ENCODE measurements at places on chromosomes 3 and 15.

GRCh38 chr15:66715181-66715624, 13.2 kb downstream of the SMAD6 start:
- no peak for DNase-seq

DNA sequence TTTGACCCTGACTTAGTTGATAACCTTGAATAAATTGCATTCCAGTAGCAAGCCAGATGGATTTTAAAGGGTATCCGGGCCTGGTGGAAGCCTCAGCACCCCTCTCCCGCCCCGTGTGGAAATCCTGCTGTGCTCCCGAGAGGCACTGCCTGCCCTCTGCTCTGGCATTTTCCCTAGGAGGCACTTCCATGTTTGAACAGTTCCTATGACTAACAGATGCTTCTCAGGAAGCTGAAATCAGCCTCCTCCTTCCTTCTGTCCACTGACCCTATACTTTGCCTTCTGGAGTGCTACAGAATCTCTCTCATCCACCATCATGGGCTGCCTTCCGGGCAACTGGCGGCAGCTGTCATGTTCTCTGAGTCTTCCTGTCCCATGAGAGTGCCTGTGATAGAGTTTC, 90.8 kb downstream of the GABRG3 start:
- DNase-seq = no peak

DNA sequence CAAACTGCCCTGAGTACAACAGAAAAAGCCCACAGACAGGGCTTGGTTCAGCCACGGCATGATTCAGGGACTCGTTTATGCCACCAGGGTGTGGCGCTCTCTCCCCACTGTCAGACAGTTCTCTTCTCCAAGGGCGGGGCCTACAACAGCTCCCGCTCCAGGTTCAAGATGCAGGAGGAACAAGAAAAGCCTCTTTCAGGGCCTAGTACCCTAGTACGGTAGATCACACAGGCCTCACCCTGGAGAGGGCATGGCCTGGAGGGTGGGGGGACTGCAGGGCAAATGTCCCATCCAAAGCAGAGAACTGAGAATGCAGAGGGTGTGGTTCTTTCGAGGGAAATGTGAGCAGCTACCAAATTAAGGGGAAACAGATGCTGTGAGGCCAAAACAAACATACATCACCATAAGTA, 12.0 kb downstream of the MESD start:
- peak; percentile 74 for DNase-seq

GRCh38 chr15:35595656-35596055, 49.7 kb upstream of the DPH6 start:
- no peak for DNase-seq

- DNase-seq = no peak
These were observed 16.7 kb upstream of the PPP1R2 start for GRCh38 chr3:195559723-195560409.

- no peak for DNase-seq
These were observed 28.9 kb upstream of the LPP start for GRCh38 chr3:188125076-188125475.

DNA sequence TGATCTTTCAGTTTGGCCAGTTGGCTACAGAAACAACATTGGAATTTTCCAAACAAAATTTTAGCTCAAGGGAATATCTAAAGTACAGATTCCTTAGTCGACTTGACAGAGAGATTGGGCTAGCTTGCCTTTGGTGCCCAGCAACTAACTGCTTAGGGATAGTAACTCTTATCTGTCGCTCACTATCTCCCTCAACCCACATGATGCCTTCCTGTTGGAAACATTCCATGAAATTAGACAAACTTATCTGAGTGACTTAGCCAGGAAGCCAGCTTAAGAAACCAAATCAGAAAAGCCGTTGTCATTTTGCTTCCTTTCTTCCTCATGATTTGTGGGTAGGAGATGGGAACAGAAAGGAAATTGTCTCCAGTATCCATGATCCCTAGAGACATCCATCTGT, 791.2 kb downstream of the AGBL1 start:
- DNase-seq = no peak

DNA sequence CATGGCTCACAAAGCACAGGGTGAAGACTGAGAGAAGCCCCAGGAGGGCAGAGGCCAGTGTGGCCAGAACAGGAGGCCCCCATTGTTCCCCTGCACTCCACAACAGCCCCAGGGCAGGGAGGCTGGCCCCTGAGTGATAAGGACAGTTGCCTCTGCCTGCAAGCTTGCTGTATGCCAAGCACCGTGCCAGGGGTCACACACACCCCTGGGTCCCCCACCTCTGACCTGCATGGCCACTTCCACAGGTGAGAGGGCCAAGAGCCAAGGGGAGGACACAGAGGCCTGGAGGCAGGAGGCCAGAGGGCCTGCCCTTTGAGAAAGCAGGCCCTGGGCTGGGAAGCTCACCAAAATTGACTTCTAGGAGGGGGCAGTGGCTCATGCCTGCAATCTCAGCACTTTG, 23.7 kb downstream of the ATRIP start:
- DNase-seq = no peak

DNA sequence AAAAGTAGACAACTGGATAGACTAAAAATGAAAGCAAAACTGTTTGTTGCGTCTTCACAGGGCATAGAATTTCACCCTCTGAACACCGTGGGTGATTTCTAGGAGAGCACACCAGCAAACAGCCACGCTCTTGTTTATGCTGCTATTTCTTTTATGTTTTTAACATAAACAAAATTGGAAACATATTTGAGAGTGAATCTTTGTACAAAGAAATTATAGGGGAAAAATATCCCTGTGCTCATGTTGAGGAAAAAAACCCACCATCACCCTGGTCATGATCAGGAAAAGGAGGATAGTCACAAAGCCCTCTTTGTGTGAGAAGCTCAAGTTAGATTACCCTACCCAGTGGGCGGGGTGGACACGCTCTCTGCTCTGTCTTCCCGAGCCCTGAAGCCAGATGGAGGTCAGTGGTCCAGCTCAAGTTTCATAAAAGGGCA, 313.3 kb downstream of the SATB1 start:
- DNase-seq = no peak

DNA sequence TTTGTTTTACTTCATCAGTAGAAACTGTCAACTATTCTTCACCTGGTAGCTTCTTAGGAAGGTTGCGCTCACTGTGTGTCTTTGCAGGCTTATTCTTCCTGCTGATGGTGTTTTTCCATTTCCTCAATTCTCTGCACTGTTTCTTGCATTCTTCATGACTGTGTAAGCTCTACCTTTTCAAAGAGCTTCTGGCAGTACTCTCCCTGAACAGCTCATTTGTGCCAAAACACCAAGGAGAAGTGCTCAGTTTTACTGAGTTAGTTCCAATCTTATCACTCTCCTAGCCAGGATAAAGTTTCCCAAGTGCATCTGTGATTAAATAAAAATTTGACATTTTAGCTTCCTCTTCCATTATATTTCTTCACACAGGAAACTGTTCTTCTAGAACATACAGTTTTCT, 339.8 kb downstream of the EPHA3 start:
- DNase-seq = no peak
